ENCODE measurements at places on chromosomes 7 and 10.

DNA sequence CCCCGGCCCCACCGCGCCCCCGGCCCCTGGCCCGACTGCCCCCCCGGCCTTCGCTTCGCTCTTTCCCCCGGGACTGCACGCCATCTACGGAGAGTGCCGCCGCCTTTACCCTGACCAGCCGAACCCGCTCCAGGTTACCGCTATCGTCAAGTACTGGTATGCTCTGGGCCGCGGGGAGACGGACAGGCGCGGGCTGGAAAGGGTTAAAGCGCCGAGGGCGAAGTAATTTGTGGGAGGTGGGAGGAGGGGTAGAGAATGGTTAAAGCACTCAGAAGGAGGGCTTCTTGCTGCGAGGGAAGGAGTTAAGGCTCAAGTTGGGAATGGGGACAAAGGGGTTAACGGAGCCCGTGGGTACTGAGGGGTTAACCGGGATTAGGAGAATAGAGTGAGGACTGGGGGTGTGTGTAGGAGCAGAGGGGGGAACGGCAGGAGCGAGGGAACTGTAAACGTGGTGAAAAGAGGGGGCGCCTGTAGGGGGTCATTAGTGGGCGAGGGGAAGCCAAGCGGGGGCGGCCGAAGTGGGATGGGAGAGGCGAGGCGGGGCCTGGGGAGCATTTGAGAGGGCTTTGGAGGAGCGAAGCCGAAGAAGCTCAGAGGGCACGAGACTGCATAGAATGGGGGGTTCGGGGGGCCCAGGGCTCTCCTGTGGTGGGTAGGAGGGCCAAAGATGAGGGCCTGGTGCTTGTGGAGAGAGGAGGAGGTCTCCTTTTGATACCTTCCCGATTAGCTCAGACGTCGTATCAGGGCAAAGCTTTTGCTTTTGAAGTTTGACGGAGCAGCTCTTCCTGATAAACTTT is 605 bp downstream of the SUFU start:
- DNase-seq = no peak

- no peak for DNase-seq
These were observed 257.1 kb downstream of the CDK14 start for GRCh38 chr7:90853205-90853604.

GRCh38 chr7:30617359-30617758 is 22.7 kb downstream of the GARS1 start:
- no peak for DNase-seq

- DNase-seq = no peak
These were observed 369.6 kb downstream of the TCERG1L start for GRCh38 chr10:130941886-130942285.

GRCh38 chr10:82150123-82150900 is 275.3 kb downstream of the NRG3 start:
- DNase-seq = peak; percentile 64

DNA sequence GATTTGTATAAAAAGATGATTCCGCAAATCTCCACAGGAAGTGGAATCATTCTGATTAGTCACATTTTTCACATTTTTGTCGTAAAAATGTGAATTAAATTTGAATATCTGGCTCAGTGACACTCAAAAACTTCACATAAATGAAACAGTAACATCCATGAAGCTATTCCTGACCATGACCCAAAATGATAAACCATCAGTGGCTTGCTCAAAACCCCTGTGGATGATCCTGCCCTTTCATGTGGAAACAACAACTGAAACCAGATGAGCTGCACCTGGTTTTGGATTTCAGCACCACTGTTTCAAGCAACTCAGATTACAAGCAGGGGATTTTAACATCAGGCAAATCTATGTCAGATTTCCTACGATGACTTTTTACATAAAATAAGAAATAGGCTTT is 80.3 kb downstream of the AMPH start:
- DNase-seq = peak; percentile 17

- DNase-seq = no peak
These were observed 147.2 kb downstream of the MYOF start for GRCh38 chr10:93334901-93335327.

GRCh38 chr7:78777829-78778228 is 675.6 kb downstream of the MAGI2 start:
- no peak for DNase-seq

GRCh38 chr10:53013201-53013810 is 240.7 kb upstream of the MBL2 start:
- DNase-seq = no peak

- no peak for DNase-seq
These were observed 85.4 kb downstream of the OSBPL3 start for GRCh38 chr7:24894429-24895221.

DNA sequence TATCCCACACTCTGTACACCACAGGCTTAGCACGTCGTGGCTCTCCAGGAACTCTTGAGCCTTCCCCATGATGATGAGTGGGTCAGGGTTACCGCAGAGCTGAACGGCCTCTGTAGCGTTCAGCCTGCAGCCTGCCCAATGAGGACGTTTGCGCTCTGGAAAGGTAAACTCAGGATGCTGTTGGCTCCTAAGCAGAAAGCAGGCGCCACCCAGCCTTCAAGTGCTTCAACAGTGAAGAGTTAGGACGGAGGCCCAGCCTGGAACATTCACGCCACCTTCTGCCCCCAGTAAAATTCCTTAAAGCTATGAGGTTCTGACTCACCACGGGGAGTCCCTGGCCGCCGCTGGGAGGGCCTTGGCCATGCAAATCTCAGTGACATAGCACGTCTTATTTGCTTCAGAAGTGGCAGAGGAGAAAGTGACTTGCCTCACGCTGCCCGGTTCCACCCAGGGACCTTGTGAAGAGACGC is 161.5 kb upstream of the SH2B2 start:
- DNase-seq = no peak

DNA sequence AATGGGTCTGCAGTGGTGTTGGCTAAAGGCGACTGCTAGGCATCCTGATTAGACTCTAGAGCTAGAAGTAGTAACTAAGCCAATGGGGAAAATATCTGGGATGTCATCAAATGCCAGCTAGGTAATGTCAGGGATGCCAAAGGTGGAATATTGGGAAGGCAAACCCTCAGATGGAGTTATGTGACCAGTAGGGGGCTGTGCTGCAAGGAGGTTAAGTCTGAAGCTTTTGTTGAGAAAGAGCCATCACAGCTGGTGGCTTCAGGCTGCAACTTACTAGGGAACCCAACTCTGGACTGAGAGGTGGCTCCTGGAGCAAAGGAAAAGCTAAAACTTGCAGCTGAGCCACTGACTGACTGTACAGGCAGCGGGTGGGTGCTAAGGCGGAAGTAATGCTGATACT is 576.9 kb upstream of the GHITM start:
- no peak for DNase-seq

DNA sequence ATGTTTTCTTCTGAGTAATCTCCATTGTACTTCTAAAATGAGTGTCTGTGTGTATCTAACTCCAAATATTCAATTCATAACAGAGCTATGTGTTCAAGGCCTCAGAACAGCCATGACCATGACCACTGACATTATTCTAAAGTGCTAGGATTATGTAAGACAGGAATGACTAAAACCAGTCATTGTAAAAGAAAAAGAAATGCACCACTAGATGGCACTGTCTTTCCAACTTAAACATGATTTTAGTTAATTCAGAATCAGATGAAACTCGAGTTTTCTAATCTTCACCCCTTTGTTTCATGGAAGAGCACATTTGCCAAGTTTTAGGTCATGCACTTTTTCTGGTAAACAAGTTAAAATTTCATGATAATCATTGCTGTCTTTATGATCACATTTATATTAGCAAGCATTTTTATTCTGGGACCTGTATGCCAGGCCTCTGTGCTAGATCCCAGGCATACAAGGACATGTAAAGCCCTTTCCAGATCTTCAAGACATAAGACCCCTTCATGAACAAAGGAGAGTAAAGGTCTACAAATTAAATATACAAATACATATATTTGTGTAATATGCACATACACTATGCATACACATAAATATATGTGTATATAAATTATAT is 26.1 kb upstream of the RSU1 start:
- peak; percentile 43 for DNase-seq

- no peak for DNase-seq
These were observed 35.9 kb upstream of the FZD9 start for GRCh38 chr7:73397521-73398281.

GRCh38 chr10:2899246-2899951 is 167.9 kb upstream of the PFKP start:
- no peak for DNase-seq

DNA sequence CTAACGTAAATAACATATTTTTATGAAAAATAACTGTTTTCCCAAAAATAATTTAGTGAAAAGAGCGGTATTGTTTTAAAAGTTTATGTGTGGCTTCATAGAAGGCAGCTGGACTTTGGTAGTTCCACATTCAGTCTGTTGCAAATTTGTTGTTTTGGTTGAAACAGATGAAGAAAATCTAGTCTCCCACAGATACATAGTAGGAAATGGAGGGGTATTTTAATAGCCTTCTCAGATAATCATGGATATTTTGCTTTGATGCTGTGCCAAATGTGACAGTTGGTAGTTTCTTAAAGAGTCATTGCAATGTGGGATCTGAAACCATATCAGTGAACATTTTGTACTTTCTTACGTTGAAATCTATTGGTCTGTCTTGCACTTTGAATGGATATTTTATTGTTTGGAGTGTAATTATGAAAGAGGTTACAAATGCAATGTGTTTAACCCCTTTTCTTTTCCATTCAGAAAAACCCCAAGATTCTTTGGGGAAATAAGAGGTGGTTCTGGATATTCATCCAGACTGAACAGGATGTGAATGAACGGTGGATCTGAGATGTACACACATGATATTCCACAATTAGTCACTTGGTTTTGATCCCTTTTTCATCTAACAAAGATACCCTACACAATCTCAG is 10.4 kb downstream of the ZNF365 start:
- DNase-seq = no peak

- no peak for DNase-seq
These were observed 16.0 kb downstream of the SAMD8 start for GRCh38 chr10:75127471-75127870.

DNA sequence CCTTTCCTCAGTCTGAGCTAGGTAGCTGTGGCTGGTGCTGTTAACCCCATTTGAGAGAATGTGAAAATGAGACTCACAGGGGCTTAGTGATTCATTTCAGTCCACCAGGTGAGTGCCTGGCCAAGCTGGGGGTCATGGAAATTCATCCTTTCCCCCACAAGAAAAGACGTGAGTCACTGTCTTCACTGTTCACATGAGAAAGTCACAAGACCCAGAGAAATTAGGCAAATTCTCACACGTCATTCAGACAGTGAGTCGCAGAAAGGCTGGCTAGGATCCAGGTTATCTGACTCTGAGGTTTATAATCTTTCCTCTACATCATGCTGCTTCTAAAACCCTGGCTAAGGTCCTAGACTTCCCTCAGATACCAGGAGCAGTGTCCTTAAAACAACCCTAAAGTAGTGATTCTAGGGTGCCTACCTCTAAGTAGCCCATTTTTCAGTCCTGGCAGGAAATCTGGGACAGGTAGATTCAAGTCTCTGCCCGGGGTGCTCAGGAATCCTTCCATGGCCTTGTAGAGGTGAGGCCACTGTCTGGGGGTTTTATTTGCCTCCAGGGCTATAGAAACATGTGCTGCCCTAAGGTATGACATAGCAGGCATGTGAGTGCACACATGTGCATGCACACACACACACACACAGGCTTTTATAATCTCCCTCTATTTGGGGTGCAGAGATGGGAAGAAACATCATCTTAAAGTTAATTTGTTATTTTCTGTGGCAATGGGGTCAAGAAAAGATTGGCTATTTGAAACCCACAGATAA is 427.9 kb upstream of the CELF2 start:
- DNase-seq = no peak

GRCh38 chr10:110317866-110318850 is 13.4 kb upstream of the SMNDC1 start:
- DNase-seq = no peak

GRCh38 chr7:150356265-150356897 is 12.2 kb upstream of the REPIN1 start:
- DNase-seq = peak; percentile 42

DNA sequence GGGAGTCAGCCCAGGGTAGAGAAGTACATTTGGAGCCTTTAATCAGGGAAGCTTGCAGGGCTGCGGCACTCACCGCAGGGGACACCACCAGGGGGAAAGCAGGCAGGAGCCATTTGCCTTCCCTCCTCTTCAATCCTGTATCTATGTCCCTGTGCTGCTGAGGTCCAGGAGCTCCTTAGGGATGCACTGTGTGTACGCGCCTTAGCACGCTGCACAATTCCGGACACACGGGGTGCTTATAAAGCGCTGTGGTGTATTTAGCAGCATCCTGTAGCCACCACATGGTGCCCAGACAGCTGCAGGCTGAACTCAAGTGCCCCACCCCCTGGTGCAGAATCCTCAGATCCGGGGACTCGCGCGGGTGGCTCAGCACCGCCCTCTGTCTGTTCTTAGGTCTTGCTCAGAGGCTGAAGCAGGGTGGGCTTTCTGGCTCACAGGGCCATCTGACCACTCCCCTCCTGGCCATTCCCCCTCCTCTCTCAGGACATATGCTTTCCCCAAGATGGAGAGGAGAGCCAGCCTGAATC is 421.4 kb downstream of the SDK1 start:
- peak; percentile 92 for DNase-seq

DNA sequence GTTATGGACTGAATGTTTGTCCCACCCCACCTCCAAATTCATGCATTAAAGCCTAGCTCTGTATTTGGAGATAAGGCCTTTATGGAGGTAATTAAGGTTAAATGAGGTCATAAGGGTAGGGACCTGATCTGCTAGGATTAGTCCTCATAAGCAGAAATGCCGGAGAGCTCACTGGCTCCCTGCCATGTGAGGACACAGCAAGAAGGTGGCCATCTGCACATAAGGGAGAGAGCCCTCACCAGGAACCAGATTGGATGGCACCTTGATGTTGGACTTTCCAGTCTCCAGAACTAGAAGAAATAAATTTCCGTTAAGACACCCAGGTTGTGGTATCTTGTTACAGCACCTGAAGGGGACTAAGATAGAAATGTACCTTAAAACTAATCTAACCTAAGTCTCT is 816.1 kb upstream of the C7orf33 start:
- peak; percentile 68 for DNase-seq

DNA sequence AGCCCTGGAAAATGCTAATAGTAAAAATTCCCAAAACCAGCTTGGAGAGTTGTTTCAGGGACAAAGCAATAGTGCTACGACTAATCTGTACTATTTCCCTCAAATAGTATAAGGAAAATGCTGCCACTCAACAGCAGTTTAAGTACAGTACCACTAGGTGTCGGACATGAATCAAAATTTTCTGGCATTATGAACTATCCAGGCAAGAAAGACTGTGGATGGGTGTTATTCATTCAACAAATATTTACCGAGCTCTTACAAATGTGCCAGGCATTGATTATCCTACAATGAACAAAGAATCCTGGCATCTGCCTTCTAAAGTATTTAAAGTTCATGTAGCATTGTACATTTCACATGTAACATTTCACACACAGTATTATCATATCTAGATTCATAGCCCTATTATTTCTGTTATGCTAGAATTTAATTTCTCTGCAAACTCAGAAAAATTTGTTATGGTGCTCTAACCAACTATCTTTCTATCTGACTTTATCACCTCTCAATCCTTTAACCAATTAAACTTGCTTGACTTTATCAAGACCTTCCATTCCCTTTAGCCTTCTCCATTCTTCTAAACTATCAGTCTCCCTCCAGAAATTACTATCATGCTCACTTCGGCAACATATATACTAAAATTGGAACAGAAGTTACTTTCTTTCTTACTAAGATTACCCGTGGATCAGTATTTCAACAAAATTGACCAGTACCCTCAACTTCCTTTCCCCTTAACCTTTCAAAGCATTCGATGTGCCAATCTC is 80.6 kb downstream of the ARHGAP21 start:
- DNase-seq = no peak

Data from NCI-H524 (cell line).